ENCODE measurements at places on chromosomes 16 and 17.

DNA sequence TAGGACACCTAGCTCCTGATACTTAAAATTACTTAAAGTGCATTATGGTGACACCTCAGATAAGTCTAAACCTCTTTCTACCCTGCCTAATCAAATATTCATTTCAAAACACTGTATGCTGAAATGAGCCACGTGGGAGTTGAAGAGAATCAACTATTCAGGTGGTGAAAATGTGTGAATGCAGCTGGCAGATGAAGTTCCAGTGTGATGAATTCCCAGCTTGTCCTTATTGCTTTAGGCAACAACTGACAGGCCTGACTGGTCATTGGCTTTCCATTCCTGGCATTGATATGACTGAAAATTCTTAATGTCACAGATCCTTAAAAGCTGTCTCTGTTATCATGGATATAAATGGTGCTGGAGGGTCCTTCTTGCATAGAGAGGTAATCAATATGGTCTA, 301.9 kb upstream of the TBX2 start:
- DNase-seq = no peak

- no peak for DNase-seq
These were observed 278.9 kb downstream of the SEC14L1 start for GRCh38 chr17:77419547-77420094.

DNA sequence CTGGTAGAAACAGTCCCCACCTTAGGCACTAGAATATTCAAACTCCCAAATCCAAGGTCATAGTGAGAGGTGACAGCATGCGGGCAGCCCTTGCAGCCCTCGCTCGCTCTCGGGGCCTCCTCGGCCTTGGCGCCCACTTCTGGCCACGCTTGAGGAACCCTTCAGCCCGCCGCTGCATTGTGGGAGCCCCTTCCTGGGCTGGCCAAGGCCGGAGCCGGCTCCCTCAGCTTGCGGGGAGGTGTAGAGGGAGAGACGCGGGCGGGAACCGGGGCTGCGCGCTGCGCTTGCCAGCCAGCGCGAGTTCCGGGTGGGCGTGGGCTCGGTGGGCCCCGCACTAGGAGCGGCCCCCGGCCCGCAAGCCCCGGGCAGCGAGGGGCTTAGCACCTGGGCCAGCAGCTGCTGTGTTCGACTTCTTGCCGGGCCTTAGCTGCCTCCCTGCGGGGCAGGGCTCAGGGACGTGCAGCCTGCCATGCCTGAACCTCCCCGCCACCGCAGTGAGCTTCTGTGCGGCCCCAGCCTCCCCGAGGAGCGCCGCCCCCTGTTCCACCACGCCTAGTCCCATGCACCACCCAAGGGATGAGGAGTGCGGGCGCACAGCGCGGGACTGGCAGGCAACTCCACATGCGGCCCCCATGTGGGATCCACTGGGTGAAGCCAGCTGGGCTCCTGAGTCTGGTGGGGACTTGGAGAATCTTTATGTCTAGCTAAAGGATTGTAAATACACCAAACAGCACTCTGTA, 45.0 kb downstream of the KPNA2 start:
- DNase-seq = no peak

DNA sequence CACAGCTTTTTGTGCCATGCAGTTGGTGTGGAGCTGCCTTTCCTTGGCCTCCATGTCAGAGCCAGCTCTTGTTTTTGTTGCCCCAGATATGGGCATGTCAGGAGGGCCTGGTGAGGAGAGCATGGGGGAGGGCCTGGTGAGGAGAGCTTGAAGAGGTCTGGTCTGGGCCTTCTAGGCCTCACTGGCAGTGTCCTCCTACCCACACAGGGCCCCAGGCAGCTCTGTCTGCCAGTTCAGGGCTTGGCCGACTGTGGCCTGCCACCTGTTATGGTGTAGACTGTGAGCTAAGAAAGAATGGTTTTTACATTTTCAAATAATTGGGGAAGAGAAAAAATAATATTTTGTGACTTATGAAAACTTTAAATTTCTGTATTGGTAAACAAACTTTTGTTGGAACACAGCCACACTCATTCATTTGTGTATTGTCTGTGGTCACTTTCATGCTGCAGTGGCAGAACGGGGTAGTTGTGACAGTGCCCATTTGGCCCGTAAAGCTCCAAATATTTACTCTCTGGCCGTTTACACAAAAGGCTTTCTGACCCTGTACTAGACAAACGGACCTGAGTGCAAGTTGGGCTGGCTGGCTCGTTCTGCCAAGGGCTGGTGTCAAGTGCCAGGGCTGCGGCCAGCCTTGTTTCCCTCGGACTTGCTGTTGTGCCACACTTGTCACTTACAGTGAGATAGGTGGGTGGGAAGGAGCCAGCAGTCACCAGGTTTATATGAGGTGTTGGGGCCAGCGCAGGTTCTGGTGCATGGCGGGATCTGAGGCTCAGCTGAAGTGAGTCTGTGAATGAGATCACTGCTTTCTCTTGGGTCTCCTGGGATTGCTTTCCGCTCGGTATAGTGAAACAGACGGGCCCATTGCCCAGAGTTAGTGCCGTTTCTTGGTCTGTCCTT, 18.2 kb downstream of the PGS1 start:
- DNase-seq = no peak

- DNase-seq = no peak
These were observed 10.6 kb upstream of the C1QTNF8 start for GRCh38 chr16:1106659-1107058.

DNA sequence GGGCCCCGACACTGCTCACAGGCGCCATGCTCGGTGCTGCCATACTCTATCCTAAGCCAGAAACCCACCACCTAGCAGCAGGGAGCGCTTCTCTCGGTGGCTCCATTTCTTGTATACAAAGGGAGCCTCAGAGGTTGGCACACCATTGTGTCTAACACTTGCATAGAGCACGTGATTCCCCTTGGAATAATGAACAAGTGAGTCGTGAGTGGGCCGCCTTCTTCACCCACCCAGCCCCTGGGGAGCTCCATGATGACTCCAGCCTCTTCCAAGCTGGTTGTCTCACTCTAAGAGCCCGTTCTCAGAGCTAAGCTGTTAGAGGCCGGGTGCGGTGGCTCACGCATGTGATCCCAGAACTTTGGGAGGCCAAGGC, 82.3 kb upstream of the ZNF469 start:
- no peak for DNase-seq

- DNase-seq = no peak
These were observed 1470.1 kb upstream of the GOT2 start for GRCh38 chr16:60204181-60204580.

GRCh38 chr17:17058304-17058703, 16.0 kb downstream of the MPRIP start:
- no peak for DNase-seq

- no peak for DNase-seq
These were observed 34.5 kb downstream of the TOX3 start for GRCh38 chr16:52512297-52512987.

- DNase-seq = no peak
These were observed 44.7 kb upstream of the VPS4A start for GRCh38 chr16:69266334-69267063.

DNA sequence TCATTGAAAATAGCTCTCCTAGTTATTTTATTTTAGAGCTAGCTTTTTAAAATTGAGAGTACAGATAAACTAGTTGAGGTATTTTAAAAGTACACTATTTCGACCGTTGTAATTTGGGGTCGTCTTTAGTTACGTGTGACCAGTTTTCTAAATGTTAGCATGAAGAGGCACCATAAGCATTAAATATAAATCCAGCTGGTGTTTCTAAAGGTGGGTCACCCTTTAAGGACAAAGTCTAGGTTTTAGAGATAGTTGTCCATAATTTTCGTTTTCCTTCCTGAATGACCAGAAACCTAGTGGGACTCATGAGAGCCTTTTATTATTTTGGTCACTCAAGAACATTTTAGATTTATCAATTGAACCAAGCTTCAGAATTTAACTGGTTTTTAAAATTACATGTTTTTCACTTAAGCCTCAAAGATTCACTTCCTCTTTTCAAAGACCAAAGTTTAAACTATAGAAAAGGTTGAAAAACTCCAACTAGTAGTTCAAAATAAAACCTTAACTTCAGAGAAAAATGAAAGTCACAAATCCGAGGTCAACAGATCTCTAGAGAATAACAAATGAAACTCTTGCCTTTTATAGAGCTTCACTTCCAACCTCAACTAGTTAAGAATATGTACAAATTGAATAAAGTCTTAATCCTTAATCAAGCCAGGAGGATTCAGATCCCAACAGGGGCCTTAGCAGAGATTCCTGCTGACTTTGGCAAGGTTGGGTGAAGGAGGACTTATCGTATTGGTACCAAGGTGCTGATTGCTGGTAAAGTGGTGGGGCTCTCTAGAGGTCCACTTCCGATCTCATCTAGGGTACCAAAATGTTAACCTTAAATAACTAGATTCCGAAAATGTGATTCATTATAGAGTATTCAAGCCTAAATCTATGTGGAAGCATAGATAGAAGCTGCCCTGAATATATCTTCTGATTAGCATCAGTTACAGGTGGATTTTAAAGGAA, 32.5 kb downstream of the PHKB start:
- DNase-seq = no peak

DNA sequence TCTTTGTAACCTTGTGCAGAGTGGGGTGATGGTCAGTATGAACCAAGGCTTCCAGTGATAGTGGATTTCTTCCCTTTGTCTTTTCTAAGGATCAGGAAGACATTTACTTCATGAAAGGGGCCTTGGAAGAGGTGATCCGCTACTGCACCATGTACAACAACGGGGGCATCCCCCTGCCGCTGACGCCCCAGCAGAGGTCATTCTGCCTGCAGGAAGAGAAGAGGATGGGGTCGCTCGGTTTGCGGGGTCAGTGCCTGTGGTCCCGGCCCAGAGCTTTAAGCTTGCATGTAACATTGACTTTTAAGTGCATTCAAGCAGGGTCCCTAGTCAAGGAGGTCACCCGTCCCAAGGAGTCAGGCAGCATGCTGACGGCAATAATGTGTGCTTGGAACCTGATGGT, 56.0 kb downstream of the MEAK7 start:
- DNase-seq = no peak

GRCh38 chr16:19757026-19757425, 39.0 kb downstream of the IQCK start:
- DNase-seq = no peak

- DNase-seq = no peak
These were observed 5.0 kb downstream of the STAT5B start for GRCh38 chr17:42271006-42271778.

DNA sequence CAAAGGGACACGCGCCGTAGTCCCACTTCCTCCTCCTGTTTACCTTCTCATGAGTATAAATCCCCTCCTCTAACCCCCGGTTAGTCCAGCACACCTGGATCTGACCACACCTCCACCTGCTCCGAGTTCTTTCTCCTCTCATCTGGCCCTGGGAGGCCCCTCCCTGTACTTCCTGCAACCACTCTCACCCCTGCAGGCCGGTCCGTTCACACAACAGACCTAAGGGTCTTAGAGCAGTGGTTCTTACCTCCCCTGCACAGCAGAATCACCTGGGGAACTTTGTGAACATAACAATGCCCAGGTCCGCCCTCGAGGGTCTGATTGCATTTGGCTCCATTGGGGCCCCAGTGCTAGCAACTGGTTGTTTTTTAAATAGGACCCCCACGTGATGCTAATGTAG, 24.8 kb downstream of the TMEM114 start:
- DNase-seq = no peak

GRCh38 chr16:50580180-50580798, 32.1 kb downstream of the NKD1 start:
- no peak for DNase-seq

DNA sequence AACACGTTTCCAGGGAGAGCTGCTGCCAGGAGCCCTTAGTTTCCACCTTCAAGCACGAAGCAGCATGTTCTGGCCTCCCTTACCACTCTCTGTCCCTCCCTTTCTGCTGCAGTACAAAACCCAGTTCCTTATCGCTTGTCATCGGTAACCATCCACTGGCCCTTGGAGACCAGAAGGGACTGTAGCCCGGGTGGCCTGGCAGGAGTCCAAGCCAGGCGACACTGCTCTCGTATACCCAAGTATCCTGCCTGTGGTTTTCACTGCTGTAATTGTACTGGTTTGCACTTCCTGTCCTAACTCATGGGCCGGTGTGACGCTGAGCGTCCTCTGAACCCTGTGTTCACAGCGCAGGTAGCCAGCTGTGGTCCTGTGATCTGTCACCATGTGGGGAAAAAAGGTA, 81.1 kb downstream of the MAF start:
- DNase-seq = no peak

DNA sequence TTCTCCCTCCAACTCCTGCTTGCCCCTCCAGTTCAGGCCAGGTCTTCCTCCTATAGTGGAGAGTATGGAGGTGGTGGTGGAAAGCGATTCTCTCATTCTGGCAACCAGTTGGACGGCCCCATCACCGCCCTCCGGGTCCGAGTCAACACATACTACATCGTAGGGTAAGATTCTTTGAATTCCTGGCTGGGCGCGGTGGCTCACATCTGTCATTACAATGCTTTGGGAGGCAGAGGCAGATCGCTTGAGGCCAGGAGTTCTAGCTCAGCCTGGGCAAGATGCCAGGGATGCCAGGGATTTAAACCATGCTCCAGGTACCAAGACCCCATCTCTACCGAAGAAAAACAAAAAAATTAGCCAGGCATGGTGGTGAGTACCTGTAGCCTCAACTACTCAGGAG, 1.4 kb downstream of the ZG16 start:
- DNase-seq = no peak

Data from fibroblast of skin of left biceps (primary cell).